GM23338 (cell line): ENCODE measurements at places on chromosomes 5 and 9. TPM values are rescaled to one million over a fixed set of nuclear protein-coding genes. Genes with fewer than 3 reads are reported as not detected.
A peak's percentile ranks its signal among the peaks of the same experiment; 100 is the strongest.

- H3K27ac ChIP-seq: no peak overlapping the region
- no peak for DNase-seq
- H3K36me3 ChIP-seq: no peaks in the 10 kb centered on the region
- H3K27me3 ChIP-seq: no peaks in the 10 kb centered on the region
- H3K4me1 ChIP-seq: peaks cover 36% of the 10 kb centered on the region
- H3K4me3 ChIP-seq: no peak overlapping the region
Observed at GRCh38 chr5:167730121-167730520, 561.3 kb upstream of the WWC1 start.

DNA sequence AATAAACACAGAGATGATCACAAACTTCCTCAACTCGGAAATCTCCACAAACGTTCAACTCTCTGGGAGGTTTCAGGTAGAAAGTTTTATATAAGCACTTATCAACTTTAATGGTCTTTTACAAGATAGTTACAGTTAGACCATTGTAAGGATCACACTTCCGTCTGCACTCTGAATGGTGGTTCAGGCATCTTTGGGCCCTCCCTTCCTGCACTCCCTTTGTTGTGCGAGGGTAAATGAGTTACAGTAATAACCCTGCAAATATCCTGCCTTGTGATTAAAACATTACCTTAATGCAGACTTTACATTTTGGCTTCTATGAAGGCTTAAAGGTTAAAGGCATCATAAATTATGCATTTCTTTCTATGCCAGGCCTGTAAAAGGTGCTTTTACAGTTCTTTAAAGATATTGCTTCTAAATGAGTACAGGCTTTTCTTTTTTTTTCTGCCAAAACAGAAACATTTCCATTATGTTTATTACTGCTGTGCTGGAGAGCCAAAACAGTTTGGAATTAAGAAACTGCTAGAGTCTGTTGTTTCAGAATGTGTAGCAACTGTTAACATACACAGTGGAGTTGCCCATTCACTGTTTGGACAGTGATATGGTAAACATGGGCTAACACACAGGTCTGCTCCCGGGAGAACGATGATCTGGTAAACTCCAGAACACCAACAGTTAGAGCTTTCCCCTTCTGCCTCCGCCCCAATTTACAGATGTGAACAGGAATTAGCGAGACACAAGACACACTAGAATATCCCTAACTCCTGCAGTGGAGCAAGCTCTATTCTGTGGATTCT lies 1.1 kb downstream of the PRUNE2 start:
- no peak for DNase-seq
- H3K4me3 ChIP-seq: peak overlapping the region; percentile 97
- H3K27me3 ChIP-seq: peaks cover 31% of the 10 kb centered on the region

GRCh38 chr5:74034733-74035132 lies 408.7 kb downstream of the ARHGEF28 start:
- no peak for DNase-seq
- H3K27me3 ChIP-seq: no peaks in the 10 kb centered on the region
- H3K4me1 ChIP-seq: no peaks in the 10 kb centered on the region
- no peaks in the 10 kb centered on the region for H3K36me3 ChIP-seq

DNA sequence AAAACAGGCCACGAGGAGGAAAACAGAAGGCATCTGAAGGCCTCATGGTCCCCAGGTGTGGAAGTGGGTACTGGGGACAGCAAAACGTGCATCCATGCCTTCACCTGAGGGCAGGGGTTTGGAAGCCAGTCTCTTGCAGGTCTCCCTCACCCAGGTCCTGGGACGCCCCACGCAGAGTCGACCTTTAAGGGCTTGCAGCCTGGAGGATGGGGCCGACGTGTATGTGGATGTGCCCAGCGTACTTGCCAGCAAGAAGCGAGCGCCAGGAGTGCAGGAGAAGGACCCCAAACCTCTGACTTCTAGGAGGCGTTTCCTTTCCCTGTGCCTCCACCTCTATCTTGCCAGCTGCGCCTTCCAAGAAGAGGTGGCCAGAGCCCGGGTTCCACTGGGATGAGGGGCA lies 65.9 kb downstream of the OTULIN start:
- H3K4me3 ChIP-seq: no peak overlapping the region
- peaks cover 18% of the 10 kb centered on the region for H3K4me1 ChIP-seq
- no peak overlapping the region for H3K27ac ChIP-seq
- no peaks in the 10 kb centered on the region for H3K36me3 ChIP-seq

GRCh38 chr9:110545705-110546104 lies 33.8 kb downstream of the SVEP1 start:
- H3K4me1 ChIP-seq: peaks cover 10% of the 10 kb centered on the region; the same call in 1 of the 2 replicates
- DNase-seq: no peak
- no peak overlapping the region for H3K27ac ChIP-seq
- no peaks in the 10 kb centered on the region for H3K36me3 ChIP-seq
- H3K27me3 ChIP-seq: no peaks in the 10 kb centered on the region

DNA sequence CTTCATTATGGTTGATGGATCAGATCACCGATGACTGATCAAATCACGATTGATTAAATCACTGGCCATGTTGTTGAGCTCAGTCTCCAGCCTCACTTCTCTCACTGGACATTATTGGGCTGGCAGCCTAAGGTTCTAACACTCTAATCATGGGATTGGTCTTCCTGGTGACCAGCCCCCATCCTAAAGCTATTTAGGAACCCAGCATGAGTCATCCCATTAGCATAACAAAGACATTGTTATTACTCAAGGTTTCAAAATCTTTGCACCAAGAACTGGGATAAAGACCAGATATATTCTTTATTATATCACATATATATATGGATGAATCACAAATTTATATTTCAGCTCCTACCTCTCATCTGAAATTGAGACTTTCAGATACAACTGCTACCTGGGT lies 272.1 kb upstream of the IL12B start:
- peaks cover 5% of the 10 kb centered on the region; the same call in 1 of the 2 replicates for H3K36me3 ChIP-seq
- H3K4me1 ChIP-seq: no peaks in the 10 kb centered on the region
- no peak overlapping the region for H3K27ac ChIP-seq
- DNase-seq: no peak
- no peak overlapping the region for H3K4me3 ChIP-seq

- H3K36me3 ChIP-seq: no peaks in the 10 kb centered on the region
- H3K27ac ChIP-seq: no peak overlapping the region
- no peaks in the 10 kb centered on the region for H3K4me1 ChIP-seq
- no peak for DNase-seq
Observed at GRCh38 chr5:27908341-27908740, 870.0 kb upstream of the CDH9 start.

DNA sequence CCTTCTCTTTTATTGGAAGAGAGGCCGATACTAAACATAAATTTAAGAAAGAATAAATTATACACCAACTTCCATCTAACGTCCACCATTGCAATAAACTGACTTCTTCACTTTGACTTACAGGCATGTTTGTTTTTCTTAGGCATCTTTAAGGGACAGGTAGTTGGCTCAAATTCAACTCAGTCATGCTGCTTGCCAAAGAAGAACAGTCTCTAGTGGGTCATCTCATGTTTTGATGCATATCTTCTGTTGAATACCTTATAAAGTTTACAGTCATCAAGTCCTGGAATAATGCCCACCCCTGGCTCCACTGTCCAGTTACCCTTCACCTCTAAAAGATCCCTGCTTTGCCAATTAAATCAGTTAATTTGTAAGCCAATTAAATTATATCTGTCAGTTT lies 328.2 kb upstream of the GRAMD2B start:
- no peak overlapping the region for H3K27ac ChIP-seq
- no peaks in the 10 kb centered on the region for H3K27me3 ChIP-seq
- DNase-seq: no peak
- H3K4me1 ChIP-seq: no peaks in the 10 kb centered on the region
- no peaks in the 10 kb centered on the region for H3K36me3 ChIP-seq

- H3K4me3 ChIP-seq: no peak overlapping the region
- no peaks in the 10 kb centered on the region for H3K27me3 ChIP-seq
- no peaks in the 10 kb centered on the region for H3K4me1 ChIP-seq
- DNase-seq: no peak
- peak overlapping the region; percentile 45; the same call in 1 of the 2 replicates for H3K27ac ChIP-seq
Observed at GRCh38 chr9:6567140-6567591, 78.4 kb downstream of the GLDC start.

GRCh38 chr9:33721674-33722358 lies 73.5 kb upstream of the PRSS3 start:
- no peak overlapping the region for H3K4me3 ChIP-seq
- H3K27me3 ChIP-seq: peaks cover 8% of the 10 kb centered on the region
- no peaks in the 10 kb centered on the region for H3K36me3 ChIP-seq
- H3K27ac ChIP-seq: no peak overlapping the region
- no peaks in the 10 kb centered on the region; the same call in 1 of the 2 replicates for H3K4me1 ChIP-seq
- peak; percentile 93 for DNase-seq

GRCh38 chr9:137865581-137866145 lies 11.9 kb upstream of the CACNA1B start:
- no peak for DNase-seq
- no peak overlapping the region for H3K27ac ChIP-seq
- H3K27me3 ChIP-seq: no peaks in the 10 kb centered on the region
- H3K36me3 ChIP-seq: no peaks in the 10 kb centered on the region; the same call in 1 of the 2 replicates
- H3K4me3 ChIP-seq: no peak overlapping the region

GRCh38 chr5:142014911-142015584 lies 2.2 kb upstream of the GNPDA1 start:
- H3K36me3 ChIP-seq: no peaks in the 10 kb centered on the region
- no peak overlapping the region for H3K4me3 ChIP-seq

GRCh38 chr5:103366918-103367549 lies 108.5 kb downstream of the MACIR start:
- no peak overlapping the region for H3K27ac ChIP-seq
- DNase-seq: no peak
- H3K4me1 ChIP-seq: no peaks in the 10 kb centered on the region
- no peak overlapping the region for H3K4me3 ChIP-seq

GRCh38 chr9:30582240-30582639 lies 1802.2 kb upstream of the ACO1 start:
- H3K4me1 ChIP-seq: no peaks in the 10 kb centered on the region
- no peak overlapping the region for H3K4me3 ChIP-seq
- H3K27ac ChIP-seq: no peak overlapping the region
- H3K27me3 ChIP-seq: no peaks in the 10 kb centered on the region

The TMEM232 gene
- 1.3 and 4.4 TPM in 2 replicates for total RNA-seq

The NOXA1 gene
- total RNA-seq: 0.59 and 0.62 TPM in 2 replicates

The OR1K1 gene
- total RNA-seq: not detected in 2 replicates

The WDR31 gene
- 0.47 and 0.63 TPM in 2 replicates for total RNA-seq

The LCN6 gene
- not detected in 2 replicates for total RNA-seq

The BRINP1 gene
- 26.8 and 33.5 TPM in 2 replicates for total RNA-seq

The BHMT2 gene
- 1.7 and 2.5 TPM in 2 replicates for total RNA-seq
